Esophagus squamous epithelium (tissue), 5 donors: ENCODE measurements at places on chromosomes 12 and 14.

GRCh38 chr14:72699852-72700257 is 194.0 kb downstream of the DPF3 start:
- no peak for DNase-seq

GRCh38 chr14:69312608-69313007 is 52.6 kb downstream of the GALNT16 start:
- no peak for DNase-seq

GRCh38 chr14:51650716-51651387 is 858 bp upstream of the FRMD6 start:
- no peak for DNase-seq

DNA sequence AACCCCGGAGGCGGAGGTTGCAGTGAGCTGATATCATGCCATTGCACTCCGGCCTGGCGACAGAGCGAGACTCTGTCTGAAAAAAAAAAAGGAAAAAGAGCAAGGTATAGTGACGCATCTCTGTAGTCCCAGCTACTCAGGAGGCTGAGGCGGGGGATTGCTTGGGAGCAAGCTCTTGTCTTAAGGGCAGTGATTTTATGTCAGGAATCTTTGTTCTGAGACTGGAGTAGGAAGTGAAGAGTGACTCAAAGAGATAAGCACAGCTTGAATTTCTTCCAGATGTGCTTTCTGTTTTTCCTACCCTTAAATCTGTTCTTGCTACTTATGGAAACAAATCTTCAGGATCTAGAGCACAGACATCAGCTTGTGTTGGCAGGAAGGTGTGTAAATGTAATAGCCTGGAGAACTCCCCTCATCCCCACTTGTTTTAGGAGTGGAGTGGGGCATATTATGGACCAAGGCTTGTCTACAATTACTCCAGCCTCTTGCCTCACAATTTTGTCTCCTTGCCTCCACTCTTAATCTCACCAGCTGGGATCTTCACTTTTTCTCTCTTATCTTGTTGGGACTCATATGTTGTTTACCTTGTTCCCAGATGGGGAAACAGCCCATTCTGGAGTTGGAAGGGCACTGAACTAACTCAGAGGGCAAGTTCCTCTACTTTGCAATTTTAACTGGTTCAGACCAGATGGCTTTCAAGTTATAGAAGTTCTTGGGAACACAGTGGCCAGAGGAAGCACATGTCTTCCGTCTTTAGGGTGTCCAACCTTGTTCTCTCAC is 7.5 kb downstream of the TMED2 start:
- DNase-seq = no peak
